Mucosa of gallbladder (tissue), 1 donor: ENCODE measurements at places on chromosomes 7 and 10. TPM values are rescaled to one million over a fixed set of nuclear protein-coding genes. Genes with fewer than 3 reads are reported as not detected.

The CYP2C8 gene
- 40.3 TPM for total RNA-seq

The FKBP6 gene
- total RNA-seq, result not detected

The EGR2 gene
- total RNA-seq, result 19.3 TPM

The FRMD4A gene
- 55.4 TPM for total RNA-seq

The NEBL gene
- 15.0 TPM for total RNA-seq

The SORBS1 gene
- total RNA-seq, result 431 TPM

The TRIL gene
- 1.4 TPM for total RNA-seq

The EN2 gene
- total RNA-seq, result not detected

The CLDN4 gene
- total RNA-seq, result 201 TPM

The PTEN gene
- total RNA-seq, result 89.9 TPM

DNA sequence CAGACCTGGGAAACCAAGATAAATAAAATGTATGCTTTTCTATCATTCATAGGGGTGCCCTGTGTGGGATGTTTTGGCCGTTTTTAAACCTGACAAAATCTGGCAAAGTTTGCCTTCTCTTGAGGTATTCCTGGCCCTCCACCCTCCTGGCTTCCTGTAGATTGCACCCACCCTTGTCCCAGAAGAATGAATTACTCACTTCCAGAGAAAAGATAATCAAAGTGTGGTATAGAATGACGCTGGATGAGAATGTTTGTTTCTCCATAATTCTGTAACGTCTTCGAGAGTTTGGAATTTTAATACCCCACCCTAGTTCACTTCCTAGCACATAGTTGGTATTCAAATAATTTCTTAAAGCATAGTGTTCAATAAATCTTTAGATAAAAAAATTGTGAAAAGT is 519.7 kb upstream of the PFKP start:
- no peak for DNase-seq

GRCh38 chr10:77664008-77664407 is 26.4 kb upstream of the KCNMA1 start:
- DNase-seq, result no peak

DNA sequence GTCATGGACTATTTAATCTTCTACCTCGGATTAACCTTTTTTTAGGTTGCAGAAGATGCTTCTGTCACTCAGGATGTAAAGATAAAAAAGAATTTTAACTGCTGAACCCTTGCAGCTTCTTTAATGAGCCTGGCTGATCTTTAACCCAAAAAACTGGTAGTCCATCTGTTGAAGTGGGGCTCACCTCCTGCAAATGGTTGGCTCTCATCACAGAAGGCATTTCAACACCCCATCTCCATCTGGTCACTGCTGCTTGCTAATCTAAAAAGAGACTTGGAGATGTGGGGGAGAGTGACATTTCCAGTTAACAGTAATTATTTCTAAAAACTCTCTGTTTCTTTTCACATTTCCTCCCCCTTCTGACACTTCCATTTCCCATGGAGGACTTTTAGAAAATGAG is 208.6 kb downstream of the LHFPL3 start:
- no peak for DNase-seq

GRCh38 chr7:137879357-137880158 is 32.8 kb upstream of the DGKI start:
- DNase-seq, result no peak

DNA sequence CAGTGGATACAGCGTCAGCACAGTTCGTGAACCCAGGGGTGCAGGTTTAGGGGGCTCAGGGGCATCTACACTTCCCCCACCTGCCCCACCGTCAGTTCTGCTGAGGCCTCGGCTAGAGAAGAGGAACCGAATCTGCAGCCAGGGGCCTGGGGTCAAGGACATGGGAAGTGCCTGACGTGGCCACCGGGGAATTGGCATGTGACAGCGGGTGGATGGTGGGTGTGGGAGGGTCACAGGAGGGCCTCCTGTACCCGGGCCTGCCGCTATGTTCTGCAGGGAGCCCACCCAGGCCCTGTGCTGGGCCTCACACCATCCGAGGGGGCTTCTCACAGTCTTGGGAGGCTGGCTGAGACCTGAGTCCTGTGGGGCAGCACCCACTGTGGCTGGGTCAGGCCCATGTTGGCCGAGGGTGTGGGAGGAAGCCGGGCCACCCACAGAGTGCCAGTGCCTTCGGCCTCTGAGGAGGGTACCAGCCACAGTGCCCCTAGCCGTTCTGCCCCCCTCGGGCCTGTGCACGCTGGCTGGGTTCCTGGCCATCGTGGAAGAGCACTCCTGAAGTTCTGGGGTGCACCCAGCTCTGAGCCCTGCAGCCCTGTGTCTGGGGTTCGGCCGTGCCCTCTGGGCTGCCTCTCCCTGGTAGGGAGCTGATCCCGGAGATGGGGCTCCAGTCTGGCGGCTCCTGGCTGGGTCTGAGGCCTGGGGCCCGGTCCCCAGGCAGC is 5.9 kb downstream of the TTYH3 start:
- peak; percentile 65 for DNase-seq

GRCh38 chr10:92001995-92002394 is 78.4 kb downstream of the BTAF1 start:
- DNase-seq, result no peak

DNA sequence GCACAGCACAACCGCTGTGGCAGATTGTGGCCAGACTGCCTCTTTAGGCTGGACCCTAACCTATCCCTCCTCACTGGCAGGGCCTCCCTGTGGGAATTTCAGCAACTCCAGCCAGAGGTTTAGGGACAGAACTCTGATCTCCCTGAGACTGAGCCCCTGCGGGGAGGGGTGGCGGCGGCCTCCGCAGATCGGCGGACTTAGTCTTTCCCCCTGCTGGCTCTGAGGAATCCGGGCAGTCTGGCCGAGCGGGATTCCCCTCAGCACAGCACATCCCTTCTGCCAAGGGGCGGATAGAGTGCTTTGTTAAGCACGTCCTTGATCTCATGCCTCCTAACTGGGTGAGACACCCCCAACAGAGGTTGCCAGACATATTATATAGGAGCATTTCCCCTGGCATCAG is 224.2 kb upstream of the NPY start:
- DNase-seq, result no peak

- DNase-seq, result no peak
Observed at GRCh38 chr10:24307116-24307515, 98.2 kb downstream of the KIAA1217 start.

GRCh38 chr7:12943781-12944180 is 256.3 kb downstream of the ARL4A start:
- DNase-seq, result no peak

DNA sequence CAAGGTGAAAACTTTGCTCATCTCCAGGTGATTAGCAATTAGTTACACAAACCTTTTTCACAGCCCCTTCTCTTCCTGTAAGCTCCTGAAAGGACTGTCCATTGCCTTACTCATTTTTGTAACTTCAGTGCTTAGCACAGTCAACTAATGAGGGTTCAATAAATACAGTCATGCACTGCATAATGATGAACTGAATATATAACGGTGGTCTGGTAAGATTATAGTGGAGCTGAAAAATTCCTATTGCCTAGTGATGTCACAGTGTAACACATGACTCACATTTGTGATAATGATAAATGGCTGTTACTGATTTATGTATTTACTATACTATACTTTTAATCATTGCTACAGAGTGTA is 12.9 kb upstream of the FAM133B start:
- no peak for DNase-seq

DNA sequence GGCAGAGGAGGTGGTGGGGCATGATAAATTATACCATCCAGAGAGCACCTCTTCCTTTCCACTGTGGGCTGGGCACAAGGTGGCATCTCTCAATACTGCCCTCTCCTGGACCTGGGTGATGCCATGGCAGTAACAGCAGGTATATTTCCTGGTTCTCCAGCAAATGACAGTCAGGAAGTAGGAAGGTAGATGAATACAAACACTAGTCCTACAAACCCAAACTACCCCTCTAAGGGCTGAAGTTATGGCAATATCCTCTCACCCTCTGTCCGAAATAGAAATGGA is 1004.9 kb downstream of the KCNMA1 start:
- DNase-seq, result peak; percentile 24

GRCh38 chr10:7471720-7472367 is 61.0 kb upstream of the SFMBT2 start:
- DNase-seq, result peak; percentile 16

DNA sequence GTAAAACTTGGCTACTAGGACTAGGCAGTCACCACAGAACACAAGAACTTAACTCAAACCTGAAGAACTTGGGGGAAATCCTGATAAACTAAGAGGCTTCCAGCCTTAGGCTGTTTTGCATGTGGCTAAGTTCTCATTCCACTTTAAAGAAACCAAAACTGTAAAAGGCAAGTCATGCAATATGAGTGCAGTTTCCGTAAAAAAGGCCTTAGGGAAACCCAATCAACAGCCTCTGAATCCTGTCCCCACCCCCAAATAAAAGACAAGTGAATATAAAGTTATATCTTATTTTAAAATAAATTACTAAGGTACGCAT is 95.1 kb downstream of the USP6NL start:
- DNase-seq, result no peak

GRCh38 chr7:123573896-123574467 is 16.4 kb upstream of the NDUFA5 start:
- no peak for DNase-seq

DNA sequence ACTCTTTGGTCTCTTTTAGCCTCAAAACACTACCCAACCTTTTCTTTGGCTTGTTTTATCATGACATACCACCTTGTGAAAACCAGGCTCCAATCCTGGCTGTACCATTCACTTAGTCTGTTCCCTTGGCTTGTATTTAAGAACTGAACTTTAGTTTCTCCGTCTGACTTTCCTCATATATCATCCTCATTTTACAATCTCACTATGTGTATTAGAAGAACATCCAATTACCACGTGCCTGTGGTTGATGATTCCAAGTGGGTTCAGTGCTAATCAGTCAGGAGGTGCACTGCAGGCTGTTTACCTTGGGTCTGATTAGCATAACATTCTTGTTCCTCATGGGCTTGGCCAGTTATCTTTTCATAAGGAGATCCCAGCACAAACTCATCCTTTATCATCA is 144.8 kb upstream of the KLF14 start:
- no peak for DNase-seq

- DNase-seq, result no peak
Observed at GRCh38 chr7:44432381-44432977, 58.0 kb downstream of the NUDCD3 start.

DNA sequence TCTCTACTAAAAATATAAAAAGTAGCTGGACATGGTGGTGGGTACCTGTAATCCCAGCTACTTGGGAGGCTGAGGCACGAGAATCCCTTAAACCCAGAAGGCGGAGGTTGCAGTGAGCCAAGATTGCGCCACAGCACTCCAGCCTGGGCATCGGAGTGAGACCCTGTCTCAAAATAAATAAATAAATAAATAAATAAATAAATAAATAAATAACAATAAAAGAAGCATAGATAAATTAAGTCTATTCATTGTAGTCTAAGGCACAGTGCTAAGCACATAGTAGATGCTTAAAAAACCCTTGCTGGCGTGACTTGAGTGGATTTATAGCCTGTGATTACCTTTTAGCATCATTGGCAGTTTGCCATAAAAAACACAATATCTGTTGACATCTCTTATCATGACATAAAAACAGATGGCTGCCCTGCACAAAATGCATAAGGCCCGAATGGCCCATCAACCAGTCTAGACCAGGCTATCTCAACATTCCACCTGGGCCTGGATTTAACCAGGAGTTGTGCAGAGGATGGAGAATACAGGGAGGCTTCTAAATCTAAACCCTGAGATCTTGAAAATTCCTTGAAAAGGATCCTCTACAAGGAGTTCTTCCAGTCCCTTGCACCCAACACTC is 94.9 kb downstream of the PRLHR start:
- DNase-seq, result no peak

DNA sequence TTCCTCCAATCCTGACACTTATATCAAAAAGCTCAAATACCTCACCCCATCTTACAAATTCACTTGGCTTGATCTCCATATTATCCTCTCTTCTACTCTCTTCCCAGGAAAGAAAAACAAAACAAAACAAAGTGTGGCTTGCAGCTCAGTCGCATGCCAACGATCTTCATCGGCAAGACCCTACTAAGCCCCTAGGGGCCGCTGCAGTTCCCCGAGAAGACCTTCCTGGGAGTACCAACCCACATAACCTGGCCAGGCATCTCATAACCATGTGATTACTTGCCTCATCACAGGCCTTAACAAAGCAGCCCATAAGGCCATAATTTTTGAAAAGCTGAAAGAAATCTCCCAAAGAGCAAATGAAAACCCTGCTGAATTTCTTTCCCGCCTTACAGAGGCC is 103.7 kb downstream of the ZNF92 start:
- DNase-seq, result no peak

GRCh38 chr7:141713890-141714289 is 5.7 kb downstream of the WEE2 start:
- DNase-seq, result no peak

DNA sequence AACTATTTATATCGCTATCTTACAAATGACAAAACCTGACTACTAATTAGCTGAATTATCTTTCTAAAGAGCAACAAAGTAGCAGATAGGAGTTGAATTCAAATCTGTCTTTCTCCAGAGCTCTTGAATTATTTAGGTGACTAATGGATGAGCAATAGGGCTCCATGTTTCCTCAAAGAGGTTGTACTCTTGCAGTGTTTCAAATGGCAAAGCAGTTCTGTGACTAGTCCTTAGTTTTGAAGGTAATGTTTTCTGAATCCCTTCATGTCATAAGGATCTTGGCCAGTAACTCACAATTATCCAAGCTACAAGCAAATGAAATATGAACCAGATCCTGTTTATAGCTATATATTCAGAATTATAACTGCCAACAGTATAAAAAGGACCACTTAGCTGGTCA is 999.7 kb downstream of the NRG3 start:
- DNase-seq, result no peak

DNA sequence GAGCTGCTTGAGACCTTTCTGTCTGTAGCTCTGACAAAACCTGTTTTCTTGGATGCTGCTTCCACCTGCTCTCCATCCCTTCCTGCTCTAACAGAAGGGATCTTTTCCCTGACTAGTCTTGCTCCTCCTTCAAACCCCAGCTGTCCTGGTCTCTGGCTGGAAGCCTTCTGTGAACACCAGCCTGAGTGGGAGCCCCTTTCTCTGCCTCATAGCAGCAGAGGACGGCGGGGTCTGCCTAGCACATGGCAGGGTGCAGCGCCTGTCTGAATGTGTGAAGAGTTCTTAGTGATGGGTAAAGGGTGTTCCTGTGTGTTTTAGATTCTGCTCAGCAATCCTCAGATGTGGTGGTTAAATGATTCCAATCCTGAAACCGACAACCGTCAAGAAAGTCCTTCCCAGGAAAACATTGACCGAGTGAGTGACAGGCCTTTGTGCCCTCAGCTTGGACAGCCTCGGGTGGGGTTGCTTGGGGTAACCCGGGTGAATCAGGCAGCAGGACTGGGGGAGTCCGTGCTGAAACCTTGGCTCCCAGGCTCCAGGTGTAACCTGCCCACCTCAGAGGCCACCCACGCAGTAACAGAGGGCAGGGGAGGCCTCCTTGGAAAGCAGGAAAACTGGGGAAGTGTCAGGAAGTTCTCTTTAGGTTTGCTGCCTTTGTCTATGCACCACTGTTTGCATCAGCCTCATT is 34.1 kb downstream of the NUB1 start:
- DNase-seq, result no peak

DNA sequence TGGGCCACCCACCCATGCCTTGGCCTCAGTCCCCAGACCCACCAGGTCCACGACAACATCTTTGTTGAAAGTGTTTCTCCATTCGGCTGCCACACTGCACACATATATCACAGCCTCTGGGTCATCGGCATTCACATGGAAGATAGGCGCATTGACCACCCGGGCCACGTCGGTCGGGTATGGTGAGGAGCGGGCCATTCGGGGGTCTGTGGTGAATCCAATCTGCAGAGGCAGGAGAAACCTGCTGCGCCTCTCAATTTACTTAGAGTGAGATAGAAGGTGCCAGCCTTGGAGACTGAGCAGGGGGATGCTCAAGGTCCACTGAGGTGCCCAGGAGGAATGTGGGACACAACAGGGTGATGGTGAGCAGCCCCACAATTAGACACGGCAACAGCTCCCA is 16.4 kb downstream of the OGDHL start:
- DNase-seq, result no peak
